ENCODE measurements at places on chromosomes 12 and 14.

GRCh38 chr12:67161322-67161918 is 107.7 kb upstream of the CAND1 start:
- peak; percentile 26 for DNase-seq

DNA sequence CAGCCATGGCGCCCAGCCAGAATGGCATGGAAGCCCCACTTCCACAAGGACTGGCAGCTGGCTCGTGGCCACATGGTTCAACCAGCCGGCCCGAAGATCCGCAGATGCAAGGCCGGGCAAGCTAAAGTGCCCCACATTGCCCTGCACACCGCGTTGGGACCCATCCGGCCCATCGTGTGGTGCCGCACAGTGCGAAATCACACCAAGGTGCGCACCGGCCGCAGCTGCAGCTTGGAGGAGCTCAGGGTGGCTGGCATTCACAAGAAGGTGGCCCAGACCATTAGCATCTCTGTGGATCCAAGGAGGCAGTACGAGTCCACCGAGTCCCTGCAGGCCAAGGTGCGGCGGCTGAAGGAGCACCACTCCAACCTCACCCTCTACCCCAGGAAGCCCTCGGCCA is 15.9 kb downstream of the CDC42BPB start:
- DNase-seq: no peak

DNA sequence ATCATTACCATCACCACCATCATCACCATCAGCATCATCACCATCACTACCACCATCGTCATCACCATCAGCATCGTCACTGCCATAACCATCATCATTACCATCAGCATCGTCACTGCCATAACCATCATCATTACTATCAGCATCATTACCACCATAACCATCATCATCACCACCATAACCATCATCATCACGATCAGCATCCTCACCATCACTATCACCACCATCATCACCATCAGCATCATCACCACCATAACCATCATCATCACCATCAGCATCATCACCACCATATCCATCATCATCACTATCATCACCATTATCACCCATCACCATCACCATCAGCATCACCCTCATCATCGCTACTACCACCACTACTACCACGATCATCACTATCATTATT is 493.9 kb upstream of the TBX3 start:
- no peak for DNase-seq

GRCh38 chr14:92599811-92600210 is 86.2 kb downstream of the RIN3 start:
- DNase-seq: no peak
